ENCODE measurements at places on chromosomes 2 and 18.

DNA sequence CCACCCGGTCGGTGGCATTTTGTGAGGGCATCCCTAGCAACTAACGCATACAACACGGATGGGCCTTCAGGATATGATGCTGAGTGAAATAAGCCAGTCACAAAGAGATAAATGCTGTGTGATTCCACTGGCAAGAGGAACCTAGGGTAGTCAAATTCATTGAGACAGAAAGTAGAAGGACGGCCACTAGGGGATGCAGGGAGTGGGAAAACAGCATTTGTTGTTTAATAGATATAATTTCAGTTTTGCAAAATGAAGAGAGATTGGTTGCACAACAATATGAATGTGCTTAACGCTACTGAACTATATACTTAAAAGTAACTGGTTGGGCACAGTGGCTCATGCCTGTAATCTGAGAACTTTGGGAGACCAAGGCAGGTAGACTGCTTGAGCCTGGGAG lies 112.9 kb downstream of the AFF3 start:
- no peak for DNase-seq

- DNase-seq, result no peak
Measured at GRCh38 chr2:207729465-207729998, 18.1 kb downstream of the CCNYL1 start.

- DNase-seq, result no peak
Measured at GRCh38 chr18:68436485-68436884, 278.4 kb downstream of the TMX3 start.

- no peak for DNase-seq
Measured at GRCh38 chr2:85761-86160, 39.5 kb upstream of the FAM110C start.

GRCh38 chr2:98835831-98836385 lies 100.1 kb downstream of the CRACDL start:
- DNase-seq, result no peak

DNA sequence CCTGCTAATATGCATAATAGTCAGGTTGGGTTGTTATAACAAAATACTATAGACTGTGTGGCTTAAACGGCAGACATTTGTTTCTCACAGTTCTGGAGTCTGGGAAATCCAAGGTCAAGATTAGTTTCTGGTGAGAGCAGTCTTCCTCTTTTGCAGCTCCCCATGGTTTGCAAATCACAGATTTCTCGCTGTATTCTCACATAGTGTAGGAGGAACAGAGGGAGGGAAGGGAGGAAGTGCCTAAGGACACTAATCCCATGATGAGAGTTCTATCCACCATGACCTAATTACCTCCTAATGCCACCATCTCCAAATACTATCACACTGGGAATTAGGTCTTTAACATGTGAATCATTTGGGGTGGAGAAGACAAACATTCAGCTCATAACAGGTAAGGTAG lies 20.1 kb upstream of the PTH2R start:
- DNase-seq, result no peak

All from left ventricle myocardium inferior (tissue), 1 donor.